ENCODE measurements at places on chromosomes 12 and 14.

GRCh38 chr12:6535960-6536847 lies 1.9 kb downstream of the GAPDH start:
- no peak for DNase-seq

GRCh38 chr14:36333119-36333518 lies 12.7 kb upstream of the MBIP start:
- DNase-seq: no peak

DNA sequence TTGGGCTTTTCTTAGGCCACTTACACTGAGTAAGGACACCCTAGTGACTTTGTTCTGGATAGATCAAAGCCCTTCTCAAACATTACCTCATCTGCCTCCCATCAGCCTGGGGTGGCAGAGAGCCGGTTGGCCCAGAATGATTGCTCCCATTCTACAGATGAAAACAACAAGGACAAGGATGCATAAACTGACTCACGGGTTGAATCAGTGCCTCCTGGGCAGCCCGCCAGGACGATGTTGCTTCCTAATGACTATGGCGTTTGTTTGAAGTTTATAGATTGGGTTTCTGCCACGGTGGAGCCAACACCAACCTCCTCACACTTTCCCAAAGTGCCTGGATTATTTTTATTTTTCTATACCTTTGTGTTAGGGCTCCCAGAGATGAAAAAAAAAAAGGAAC lies 3.6 kb upstream of the VRK1 start:
- no peak for DNase-seq

DNA sequence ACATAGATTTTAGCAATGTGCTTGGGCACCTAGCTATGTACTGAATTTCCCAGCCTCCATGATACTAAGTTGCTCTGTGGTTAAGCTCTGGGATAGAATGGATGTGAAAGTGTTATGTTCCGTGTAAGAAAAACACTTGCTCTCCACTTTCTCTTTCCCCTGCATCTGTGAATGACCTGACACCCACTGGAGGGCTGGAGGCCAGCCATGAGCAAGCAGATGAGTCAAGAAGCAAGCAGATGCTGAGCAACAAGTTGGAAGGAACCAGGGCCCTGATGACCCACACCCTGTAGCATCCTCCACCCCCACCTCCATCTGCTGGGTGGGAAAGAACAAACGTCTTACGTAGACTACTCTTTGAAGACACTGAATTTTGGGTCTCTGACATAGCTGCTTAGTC lies 56.6 kb downstream of the EID3 start:
- DNase-seq: no peak

DNA sequence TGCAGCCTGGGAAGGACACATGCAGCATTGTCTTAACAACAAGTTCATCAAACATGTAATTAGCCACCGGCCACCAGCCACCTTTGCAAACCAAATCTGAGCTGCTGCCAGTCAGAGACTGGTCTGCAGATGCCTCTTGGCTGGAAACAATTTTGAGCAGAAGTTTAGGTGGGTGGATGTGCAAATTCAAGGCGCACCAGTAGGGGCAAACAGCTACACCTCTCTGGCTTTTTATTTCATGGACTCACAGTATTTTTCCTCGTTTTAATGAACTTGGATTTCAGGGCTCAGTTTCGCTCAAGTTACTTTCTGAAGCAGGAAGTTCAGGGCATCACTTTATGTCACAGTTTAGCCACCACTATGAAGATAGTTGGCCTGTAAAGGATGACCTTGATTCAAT lies 94.3 kb downstream of the OTX2 start:
- no peak for DNase-seq

All from NCI-H1105 treated with DMSO at 0.1 percent for 48 hours (cell line).